ENCODE measurements at places on chromosomes 13 and 19.

DNA sequence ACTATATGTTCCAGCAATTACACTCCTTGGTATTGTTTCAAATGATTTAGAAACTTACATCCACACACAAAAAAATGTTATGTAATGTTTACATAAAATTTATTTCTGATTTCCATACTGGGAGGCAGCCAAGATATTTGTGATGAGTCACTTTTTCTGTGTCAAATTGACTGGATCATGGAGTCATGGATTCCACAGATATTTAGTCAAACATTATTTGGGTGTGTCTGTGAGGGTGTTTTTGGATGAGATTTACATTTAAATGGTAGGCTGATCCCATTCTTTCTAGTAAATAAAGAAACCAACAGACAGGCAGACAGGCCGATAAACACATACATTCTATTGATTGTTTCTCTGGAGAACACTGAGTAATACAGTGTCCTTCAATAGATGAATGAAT lies 562.8 kb downstream of the SLITRK6 start:
- no peak for DNase-seq

DNA sequence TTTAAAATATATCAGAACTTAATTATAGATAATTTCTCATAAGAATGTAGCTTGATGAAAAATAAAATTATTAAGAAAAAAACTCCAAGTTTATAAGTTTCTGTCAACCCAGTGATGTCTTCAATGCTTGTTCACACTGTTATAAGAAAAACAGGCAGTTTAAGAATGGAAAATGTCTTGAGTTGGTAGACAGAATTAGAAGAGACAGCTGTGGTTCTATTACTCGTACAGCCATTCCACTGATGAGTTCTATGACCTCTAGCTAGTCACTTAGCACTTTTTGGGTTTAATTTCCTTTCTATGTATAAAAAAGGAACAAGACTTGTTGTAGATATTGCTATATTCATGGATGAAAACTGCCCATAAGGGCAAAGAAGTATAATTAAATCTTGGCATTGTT lies 1013.1 kb upstream of the ATXN8OS start:
- no peak for DNase-seq

DNA sequence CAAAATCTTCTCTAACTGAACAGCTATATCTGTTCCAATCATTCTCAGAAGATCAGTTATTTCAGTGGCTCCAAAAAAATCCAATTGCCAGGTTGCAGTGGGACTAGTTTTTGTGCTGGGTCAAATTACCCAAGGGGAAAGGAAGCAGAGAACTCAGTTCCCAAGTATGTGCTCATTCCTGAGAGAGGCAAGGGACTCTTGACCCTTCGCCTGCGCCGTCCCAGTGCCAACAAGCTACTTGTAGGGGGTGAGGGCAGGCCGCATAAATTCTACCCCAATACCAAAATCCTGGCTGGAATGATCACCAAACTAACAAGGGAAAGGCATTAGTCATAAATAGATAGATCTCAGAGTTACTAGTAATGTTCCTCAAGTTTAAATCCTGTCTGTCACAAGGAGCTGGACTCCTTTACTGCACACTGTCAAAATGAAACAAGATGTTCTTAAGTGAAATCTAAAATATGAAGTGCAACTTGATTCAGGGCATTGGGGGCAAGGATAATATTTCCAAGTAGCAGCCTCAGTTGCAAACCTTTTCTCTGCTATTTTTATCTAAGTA lies 50.6 kb downstream of the XPO4 start:
- no peak for DNase-seq

DNA sequence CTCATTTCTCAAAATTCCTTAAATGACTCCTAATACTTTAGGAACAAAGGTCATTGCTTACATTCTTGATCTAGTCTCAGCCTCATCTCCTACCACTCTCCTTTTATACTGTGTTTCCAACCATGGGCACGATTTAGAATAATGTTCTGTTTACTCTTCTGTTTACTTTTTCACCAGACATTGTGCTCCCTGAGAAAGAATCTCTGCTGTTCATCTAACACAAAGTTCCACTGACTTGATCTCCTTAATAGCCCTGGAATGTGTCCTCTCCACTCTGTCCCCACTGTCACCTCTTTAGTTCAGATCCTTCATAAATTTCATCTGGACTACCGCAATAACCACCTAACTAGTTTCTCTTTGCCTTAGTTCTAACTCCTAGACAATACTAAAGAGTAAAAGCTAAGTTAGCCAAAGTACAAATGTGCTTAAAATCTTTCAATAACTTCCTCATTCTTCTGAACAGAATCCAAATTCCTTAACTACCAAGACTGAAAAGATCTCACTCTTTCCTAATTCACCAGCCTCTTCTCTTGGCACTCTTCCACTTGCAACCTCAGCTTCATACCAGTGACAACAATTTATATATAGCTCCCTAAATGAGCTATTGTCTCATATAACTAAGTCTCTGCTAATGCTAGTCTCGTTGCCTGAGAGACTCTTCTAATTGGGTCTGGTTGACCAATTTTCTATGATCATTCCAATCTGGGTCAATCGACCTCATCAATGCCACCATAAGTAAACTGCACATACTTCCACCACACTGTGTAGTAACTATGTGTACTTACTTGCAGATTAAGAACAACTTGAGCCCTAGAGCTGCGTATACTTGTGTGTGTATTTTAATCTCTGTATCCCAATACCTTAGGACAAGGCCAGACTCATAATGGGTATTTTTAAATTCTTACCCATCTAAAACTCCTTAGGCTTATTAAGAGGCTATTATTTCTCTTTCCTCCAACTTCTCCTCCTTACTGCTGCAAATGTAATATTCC lies 179.9 kb downstream of the VWA8 start:
- DNase-seq, result no peak

DNA sequence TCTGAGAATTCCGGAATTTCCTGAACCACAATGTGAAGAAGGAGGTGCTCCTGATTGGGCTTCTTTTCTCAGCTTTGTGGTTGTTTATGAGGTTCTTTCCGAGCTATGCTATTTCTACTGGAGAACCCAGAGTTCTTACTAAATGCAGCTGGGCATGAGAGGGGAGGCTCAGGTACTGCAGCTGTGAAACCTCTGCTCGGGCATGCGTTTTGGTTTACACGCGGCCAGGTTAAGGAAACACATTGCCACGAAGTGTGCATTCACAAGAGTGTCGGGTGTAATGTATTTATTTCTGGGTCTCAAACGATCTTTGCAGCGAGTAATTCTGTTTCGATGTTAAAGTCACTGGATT lies 661 bp upstream of the MIR17HG start:
- no peak for DNase-seq

GRCh38 chr19:36771261-36772231 lies 1.1 kb downstream of the ZNF850 start:
- DNase-seq, result peak; percentile 67

GRCh38 chr13:41490371-41491015 lies 33.1 kb downstream of the RGCC start:
- DNase-seq, result no peak

GRCh38 chr13:79427883-79428282 lies 21.8 kb upstream of the RBM26 start:
- no peak for DNase-seq

DNA sequence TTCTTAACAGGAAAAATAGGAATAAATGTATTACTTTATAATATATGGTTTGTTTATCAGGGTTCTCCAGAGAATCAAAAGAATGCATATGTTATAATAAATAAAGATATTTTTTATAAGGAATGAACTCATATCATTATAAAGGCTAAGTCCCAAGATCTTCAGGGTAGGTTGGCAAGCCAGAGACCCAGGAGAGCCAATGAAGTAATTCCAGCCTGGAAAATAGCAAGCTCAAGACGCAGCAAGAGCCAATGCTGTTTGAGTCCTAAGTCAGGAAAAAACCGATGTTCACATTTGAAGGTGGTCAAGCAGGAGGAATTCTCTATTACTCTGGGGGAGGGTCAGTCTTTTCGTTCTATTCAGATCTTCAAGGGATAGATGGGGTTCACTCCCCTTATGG lies 490.0 kb downstream of the PCDH20 start:
- peak; percentile 55 for DNase-seq

DNA sequence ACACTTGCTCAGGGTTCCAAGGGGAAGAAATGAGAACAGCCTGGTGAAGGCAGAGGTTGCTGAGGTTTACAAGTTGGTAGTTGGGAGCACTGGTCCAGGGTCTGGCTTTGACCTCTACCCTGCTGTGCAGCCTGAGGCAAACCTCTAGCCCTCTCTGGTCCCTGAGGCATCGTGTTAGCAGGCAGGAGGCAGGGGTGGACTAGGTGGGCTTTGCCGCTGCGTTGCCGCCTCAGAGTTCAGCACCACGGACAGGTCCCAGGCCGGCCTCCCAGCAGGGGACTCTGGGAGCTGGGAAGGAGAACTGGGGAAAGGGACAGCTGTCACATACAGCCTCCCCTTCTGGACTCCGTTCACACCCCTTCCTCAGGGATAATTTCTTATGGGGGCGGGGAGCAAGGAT lies 3.1 kb downstream of the NCAN start:
- peak; percentile 60 for DNase-seq

- DNase-seq, result no peak
These were observed 46.8 kb downstream of the LATS2 start for GRCh38 chr13:21014502-21015170.

DNA sequence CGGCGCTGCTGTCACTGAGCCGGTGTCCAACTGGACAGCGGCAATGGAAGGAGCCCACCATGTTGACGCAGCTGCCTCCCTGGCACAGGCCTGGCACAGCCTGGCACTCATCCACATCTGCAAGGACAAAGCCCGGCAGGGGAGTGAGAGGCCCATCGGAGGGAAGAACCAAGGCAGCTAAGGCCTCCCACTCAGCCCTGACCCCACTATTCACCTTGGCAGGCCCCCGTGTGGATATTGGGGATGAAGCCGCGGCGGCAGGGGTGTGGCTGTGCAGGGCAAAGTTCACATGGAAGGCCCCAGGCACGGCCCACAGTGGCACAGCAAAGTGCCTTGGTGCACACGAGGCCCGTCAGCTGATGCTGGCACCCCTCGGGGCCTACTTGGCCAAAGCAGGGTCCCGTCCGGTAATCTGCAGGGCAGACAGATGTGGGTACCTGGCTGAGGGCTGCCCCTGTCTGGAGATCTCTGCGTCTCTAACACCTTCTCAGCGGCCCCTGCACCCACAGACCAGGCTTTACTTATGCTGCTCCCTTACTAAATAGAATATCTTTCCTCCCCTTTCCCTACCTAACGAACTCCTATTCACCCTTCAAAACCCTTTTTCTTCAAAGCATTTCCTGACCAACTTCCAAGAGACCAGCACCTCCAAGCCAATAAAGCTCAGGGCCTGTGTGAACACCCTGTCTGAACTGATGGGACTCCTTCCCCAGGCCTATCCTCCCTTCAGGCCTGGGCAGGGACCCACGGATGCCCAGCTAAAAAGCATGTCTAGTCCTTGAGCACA lies 7.5 kb downstream of the FBN3 start:
- DNase-seq, result no peak

- DNase-seq, result no peak
These were observed 52.3 kb downstream of the CCDC70 start for GRCh38 chr13:51914137-51914493.

- no peak for DNase-seq
These were observed 3.6 kb downstream of the TMEM161A start for GRCh38 chr19:19134687-19135158.

- DNase-seq, result no peak
These were observed 14.4 kb upstream of the RUBCNL start for GRCh38 chr13:46401432-46401831.

DNA sequence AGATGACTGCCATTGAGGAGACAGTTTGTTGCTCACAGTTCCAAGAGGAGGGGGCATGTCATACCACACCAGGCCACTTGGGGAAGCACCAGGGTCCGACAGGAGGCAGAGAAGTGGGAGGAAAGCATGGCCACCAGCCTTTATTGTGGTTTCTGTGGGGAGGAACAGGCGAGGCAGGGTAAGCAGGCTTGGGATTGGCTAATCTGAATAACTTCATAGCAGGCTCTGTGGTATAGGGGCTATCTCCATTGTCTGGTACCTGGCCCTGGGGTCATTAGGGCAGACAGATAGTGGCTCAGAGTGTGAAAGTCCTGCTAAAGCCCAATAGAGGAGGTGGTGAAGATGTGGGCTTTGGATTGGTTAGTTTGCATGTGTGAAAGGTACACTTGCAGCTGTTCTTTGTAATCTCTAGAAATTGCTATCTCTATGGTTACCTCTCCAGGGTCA lies 35.5 kb downstream of the CBY2 start:
- DNase-seq, result no peak

- DNase-seq, result no peak
These were observed 17.1 kb downstream of the LRRC4B start for GRCh38 chr19:50551034-50551714.

GRCh38 chr13:25731037-25731436 lies 320.8 kb downstream of the SHISA2 start:
- DNase-seq, result no peak

DNA sequence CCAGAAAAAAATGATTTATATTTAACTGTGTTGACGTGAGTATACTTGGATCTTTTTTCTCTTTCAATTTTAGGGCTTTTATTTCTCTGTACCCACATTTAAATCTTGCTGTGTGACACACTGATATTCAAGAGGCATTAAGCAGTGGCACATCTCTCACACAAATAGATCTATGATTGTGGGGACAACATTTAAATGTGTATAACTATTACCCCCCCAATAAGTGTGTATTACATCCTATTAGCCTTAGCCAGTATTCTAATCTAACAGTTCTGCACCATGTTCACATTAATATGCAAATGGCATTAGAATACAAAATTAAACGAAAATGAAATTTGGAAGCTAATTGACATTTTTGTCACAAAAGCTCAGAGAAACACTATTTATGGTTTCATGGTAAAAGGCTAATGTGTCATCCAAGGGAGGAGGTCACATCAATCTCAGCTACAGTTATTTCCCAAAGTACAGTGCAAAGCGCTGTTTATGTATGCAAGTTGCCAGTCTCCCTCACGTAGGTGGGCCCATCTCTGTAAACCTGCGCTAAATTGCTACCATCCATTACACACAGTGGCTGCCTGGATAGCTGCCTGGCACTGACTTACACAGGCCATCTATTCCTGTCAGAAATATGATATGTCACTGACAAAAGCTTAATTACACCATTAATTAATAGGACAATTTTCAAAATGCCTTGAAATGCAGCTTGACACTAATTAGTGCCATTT lies 984.7 kb upstream of the PCDH9 start:
- DNase-seq, result no peak

GRCh38 chr13:41552031-41552430 lies 94.7 kb downstream of the RGCC start:
- no peak for DNase-seq

- no peak for DNase-seq
These were observed 15.0 kb upstream of the ZNF57 start for GRCh38 chr19:2885736-2886135.

DNA sequence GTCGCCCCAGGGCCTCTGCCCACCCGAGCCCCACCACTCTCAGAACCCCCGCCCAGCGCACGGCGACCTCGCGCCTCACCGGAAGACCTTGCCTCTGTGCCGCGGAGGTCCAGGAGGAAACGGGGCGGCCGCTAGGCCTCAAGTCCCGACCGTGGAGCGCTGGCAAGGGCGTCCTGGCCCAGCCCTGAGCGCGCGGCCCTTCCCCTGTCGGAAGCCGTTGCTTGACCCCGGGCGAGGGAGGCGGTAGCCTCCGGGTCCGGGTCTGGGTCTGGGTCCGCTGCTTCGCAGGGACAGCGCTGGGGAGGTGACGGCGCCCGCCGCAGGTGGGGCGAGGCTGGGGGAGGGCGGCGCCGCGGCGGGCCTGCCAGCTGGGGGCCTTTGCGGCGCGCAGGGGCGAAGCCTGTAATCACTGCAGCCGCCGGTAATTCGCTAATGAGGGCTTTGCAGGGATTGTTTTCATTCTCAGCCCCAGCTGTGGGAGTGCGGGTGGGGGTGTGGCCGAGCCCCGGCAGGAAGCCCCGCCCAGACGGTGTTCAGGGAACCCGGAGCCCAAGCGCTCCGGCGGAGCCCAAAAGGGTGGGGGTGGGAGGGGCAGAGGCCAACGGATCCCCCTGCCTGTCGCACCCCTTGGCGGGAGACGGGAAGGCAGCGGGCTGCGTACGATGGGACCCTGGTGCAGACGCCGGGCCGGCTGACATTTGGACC lies 8.6 kb downstream of the C19orf25 start:
- no peak for DNase-seq

Measured in muscle of arm (tissue), 14 donors.